ENCODE measurements at places on chromosomes 16 and 17.

DNA sequence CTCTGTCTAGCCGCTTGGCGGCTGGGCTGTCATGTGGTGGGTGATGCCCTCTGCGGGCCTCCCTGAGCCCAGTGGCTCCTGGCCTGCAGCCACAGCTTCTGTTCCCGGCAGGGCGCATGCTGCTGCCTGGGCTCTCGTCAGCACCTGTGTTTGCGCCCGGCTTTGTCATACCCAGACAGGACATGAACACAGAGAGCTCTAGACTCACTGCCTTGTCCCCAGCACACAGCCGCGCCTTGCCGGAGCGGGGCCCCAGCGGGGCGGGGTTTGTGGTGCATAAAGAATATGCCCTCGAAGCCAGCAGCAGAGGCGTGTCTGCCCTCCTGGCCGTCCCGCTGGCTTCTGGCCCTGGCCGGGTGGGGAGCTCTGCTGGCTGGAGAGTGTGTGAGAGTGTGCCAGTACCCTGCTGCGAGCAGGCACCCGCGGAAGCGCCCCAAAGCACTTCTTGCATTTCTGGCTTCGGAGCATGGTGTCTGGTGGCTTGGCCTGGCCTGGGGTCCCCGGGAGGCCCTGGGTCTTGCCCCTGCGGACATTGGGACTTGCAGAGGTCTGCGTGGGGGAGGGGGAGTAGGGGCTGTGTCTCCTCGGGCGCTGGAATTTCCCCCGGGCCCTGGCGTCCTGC, 14.4 kb downstream of the ASPSCR1 start:
- no peak for DNase-seq

DNA sequence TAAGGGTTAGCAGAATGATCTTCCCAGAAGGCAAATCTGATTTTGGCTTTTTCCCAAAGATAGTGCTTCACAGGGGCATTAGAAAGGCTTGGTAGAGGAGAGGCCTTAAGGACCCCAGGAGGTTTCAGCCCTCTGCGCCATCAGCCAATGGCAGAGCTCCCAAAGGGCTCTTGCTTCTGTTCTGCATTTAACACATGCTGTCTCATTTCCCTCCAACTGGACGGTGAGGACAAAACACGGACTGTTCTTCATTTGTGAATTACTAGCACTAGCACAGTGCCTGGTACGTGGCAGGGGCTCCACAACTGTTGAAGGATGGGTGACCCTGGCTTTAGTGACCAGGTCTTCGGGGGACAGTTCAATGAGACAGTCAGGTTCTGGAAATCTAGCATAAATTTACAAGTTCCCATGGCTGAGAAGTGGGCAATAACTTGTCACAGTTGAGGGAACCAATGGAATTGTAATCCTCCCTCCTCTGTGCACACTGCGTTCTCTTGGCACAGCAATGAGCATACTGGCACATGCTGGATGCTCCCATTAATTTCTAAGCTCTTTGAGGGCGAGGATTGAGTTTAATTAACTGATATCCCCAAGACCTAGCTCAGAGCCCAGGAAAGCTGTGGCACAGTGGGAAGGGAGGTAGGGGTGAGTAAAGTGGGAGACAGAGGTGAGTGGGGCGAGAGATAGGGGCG, 45.4 kb downstream of the COG7 start:
- DNase-seq = no peak

DNA sequence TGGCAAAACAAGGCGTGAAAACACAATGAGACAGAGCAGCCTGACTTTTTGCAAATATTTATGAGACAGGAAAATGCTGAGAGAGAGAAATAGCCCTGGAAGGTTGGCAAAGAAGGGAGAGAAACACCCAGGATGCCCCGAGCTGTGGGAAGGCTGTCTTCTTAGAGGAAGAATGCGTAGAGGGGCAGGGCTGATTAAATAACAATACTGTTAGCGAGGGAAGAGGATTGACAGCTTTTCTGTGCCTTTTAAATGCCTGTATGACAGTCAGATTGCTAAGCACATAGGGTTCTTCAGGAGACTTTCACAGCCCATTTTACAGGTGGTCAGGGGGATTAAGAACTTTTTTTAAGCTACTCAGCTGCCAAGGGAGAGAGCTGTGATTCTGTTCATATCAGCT, 219.2 kb downstream of the SHISA9 start:
- no peak for DNase-seq

DNA sequence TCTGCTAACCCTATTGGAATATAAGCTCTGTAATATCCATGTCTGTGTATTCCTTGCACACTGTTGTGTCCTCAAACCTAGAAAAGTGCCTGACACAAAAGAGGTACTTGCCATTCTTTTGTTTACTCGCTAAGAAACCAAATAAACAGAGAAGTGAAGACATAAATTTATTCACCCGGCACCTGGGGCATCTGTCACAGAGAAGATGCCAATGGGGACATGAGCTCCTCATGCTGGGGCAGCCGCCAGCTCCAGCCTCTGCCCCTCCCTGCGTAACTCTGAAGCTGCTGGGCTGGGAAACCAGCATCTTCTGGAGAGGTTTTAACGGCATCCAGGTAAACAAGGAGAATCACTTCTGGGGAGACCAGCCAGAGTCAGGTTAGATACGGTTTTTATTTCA, 15.1 kb upstream of the CDRT4 start:
- DNase-seq = no peak

DNA sequence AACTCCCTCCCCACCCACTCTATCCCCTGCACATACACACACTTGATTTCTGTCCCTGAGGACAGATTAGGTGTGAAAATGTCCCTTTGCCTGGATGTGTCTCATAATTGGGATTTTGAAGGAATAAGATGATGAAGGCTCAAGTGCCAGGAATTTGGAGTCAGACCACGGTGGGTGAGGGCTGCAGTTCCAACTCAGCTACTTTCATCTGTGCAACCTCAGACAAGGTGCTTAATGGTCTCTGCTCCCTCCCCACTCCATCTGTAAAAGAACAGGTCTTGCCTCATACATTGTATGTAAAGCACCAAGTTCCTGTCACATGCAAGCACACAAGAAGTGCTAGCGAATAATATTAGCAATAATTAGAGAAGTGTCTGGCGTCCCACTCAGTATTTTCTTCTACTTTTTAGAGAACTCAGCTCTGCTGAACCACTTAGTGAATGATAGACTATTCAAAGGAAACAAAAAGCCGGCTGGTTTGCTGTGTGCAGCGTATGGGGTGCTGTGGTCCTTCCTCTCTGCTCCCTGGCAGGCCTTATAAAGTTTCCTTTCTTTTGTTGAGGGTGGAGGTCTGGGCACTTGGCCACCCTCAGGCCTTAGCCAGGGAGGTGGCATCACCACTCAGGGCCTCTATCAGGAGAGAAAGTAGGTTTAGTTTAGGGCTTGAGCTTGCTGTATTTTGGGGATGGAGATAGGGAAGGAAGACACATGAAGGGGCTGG, 6.4 kb downstream of the TBX4 start:
- DNase-seq = no peak

GRCh38 chr16:20850981-20851380, 44.7 kb downstream of the REXO5 start:
- no peak for DNase-seq

DNA sequence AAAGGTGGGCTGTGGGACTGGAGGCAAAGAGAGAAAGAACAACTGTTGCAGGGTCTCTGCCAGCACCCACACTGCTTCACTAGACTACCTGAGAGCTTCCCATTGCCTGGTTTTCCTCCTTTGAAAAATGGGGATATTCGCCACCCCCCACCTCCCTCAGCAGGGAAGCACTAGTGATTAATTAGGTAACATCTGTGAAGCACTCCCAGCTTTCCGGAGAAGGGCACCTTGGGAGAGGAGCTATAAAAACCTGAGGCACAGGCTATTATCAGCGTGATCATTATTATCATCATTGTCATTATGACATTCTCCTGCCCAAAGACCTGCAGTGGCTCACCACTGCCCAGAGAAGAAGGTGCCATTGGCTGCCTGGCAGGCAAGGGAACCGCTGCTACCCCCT, 83.5 kb downstream of the XYLT1 start:
- no peak for DNase-seq

DNA sequence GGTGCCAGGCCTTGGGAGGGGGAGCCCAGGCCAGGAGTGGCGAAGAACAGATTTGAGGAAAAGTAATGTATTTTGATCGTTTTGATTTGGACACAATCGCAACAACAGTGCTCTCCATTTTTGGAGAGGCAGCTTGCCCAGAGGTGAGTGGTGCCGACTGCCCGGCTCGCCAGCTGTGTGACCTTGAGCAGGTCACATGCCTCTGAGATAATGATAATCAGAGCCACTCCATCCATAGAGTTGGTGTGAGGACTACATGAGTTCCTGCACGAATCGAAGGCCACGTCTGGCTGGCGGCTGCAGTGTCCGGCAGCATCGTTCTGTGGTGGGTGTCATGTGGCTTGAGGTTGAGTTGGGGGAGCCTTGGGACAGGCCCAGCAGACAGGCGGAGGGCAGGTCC, 20.7 kb downstream of the LLGL2 start:
- DNase-seq = no peak

- no peak for DNase-seq
Measured at GRCh38 chr16:84729716-84730320, 30.0 kb downstream of the USP10 start.

DNA sequence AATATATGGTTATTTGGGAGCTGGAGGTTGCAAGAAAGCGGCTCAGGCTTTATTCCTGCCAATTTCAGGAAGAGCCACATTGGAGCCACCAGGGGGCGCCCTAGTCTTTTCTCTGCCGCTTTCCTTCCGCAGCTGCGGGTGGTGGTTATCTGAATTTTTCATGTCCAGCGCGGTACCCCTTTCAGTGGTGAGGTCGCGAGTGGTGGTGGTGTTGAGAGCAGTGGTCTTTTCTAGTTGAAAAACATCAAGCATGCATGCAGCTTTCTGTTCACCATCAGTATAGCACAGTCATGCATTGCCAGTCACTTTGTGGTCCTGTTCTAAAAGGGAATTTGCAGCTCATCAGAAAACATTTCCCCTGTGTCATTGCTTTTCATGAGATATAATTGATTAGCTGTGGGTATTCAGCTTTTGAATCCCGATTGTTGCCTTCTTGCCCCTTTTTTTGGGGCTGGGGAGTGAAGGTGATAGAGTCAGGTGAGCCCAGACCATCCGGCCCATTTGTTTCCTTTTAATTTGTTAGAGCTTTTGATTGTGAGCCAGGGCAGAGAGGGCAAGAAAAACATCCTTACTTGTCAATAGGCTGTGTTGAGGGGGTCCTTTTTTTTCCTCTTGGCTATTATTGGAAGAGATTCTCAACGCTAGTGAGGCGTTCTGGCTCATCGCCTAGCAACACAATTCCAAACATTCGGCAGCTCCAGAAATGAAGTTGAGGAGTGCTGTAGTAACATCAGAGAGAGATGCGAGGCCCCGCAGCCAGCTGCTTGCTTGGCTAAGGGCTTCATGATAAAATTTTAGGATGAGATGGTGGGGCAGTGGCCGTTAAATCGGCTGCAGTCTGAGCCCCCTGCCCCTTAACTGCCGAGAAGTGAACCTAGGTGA, 119.0 kb downstream of the SNX29 start:
- peak; percentile 61 for DNase-seq

DNA sequence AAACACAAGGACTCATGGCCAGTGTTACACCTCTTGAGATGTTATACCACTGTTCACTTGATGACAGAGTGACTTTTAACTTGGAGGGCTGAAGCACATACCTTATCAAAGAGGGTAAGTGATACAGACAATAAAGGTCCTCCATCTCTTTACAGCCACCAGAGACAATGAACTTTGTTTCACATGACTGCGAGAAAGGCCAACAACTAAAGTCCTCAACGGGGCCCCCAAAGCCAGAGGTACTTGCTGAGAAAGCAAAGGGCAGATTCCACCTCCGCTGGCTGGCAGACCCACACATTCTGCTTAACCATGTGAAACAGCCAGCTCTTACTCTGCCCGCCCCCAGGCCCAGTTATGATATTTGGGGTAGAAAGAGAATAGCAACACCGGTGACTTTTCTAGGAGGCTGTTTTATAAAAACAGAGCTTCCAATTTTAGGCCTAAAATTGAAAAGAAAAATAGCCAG, 21.4 kb downstream of the DCUN1D3 start:
- DNase-seq = no peak

DNA sequence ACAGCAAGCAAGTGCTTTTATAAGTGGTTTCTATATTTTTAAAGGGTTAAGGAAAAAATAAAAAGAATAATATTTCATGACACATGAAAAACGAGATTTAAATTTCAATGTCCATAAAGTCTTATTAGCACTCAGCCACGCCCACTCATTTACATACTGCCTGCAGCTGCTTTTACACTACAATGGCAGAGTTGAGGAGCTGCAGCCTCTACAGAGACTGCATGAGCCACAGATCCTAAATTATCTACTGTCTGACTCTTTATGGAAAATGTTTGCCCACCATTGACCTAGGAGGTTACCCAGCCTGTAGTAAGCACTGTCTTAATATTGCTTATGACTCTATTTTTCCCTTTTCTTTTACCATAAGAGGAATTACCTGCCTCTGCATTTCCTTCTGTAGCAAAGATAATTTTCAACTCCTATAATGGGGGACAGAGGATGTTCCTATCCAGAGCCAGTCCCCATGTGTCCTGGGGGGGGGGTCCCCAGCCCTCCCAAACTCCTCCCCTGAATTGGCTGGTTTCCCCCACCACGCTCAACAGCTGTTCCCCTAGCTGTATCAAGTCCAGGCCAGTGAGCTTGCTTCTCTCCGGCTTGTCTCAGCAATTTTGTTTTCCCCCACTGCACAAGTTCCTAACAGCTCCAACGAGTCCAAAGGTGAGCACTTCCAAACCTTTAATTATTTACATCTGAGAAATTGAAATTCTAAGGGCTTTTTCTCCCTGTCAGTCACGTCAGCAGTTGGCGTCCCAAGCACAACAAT, 139.4 kb upstream of the ERCC4 start:
- no peak for DNase-seq

DNA sequence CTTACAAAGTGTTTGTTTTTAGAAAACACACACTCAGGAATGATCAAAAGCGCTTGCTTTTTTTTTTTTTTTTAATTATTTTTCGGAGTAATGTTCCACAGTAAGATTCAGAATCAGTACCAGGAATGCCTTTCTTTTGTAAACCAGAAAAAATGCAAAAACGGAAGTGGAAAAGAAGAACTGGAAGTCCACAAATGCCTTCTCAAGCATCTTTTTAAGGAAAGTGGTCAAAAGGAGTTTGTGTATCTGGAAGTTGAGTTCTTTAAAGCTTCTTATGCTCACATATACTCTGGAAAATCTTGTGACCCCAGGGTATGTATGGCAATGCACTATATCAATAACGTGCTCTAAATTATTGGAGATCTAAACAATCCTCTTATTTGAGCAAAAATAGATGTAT, 126.0 kb downstream of the ABCA8 start:
- no peak for DNase-seq

DNA sequence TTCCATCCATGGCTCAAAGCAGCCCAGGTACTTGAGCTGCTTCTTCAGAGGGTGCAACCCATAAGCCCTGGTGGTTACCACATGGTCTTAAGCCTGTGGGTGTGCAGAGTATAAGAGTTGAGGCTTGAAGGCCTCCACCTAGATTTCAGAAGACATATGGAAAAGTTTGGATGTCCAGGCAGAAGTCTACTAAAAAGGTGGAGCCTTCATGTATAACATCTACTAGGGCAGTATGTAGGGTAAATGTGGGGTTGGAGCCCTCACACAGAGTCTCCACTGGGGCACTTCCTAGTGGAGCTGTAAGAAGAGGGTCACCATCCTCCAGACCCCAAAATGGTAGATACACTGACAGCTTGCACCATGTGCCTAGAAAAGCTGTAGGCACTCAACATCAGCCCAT, 120.9 kb downstream of the HS3ST3A1 start:
- no peak for DNase-seq

- no peak for DNase-seq
Measured at GRCh38 chr16:53999841-54000240, 286.7 kb downstream of the IRX3 start.

GRCh38 chr16:19513377-19514053, 8.4 kb downstream of the GDE1 start:
- DNase-seq = no peak

- peak; percentile 17 for DNase-seq
Measured at GRCh38 chr17:39092692-39093230, 58.7 kb downstream of the PLXDC1 start.

- no peak for DNase-seq
Measured at GRCh38 chr17:68909066-68909465, 46.1 kb downstream of the ABCA8 start.
